ENCODE measurements at places on chromosomes 1 and 21. TPM values are rescaled to one million over a fixed set of nuclear protein-coding genes. Genes with fewer than 3 reads are reported as not detected.

- no peak for DNase-seq
Observed at GRCh38 chr1:85343213-85343611, 66.8 kb upstream of the BCL10 start.

DNA sequence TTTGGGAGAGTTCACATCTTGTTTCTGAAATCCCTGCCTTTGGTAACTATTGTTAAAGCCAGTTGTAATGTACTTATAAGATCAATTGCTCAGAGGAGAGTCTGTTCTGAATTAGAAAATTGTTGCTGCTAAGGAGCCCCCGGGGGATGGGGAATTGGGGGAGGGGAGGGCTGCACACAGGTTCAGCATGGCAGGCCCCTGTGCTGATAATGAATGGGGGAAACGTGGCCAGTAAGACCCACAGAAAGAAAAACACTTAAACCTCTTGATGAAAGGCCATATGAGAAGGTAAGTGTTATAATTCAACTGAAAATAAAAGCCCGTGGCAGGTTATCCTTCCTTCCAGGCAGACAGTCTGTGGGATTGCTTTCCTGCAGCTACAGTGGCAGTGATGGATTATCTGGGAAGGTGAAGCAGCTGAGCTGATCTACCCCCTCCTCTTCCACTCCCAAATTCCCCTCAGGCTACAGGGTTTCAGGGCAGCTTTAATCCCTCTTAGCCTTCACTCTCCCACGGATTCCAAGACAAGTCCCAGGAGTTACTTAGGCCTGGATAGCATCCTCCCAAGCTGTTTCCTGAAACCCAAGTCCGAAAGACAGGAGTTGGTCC, 398.8 kb downstream of the TBX15 start:
- DNase-seq: no peak

DNA sequence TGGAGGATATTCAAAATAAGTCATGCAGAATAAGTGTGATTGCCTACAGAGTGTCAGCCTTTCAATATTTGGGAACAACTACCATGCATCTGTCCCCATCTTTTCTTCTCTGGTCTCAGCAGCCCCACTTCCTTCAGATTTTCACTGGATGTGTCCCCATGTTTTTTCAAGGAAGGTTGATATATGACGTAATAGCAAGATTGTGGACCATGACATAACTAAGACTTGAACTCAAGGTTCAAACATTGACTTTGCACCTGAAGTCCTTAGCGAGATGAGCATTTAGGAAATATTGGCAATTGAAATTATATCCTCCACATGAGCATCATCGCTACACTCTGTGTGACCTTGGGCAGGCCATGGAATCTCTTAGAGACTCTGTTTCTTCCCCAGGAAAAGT, 5.8 kb downstream of the NAV1 start:
- no peak for DNase-seq

DNA sequence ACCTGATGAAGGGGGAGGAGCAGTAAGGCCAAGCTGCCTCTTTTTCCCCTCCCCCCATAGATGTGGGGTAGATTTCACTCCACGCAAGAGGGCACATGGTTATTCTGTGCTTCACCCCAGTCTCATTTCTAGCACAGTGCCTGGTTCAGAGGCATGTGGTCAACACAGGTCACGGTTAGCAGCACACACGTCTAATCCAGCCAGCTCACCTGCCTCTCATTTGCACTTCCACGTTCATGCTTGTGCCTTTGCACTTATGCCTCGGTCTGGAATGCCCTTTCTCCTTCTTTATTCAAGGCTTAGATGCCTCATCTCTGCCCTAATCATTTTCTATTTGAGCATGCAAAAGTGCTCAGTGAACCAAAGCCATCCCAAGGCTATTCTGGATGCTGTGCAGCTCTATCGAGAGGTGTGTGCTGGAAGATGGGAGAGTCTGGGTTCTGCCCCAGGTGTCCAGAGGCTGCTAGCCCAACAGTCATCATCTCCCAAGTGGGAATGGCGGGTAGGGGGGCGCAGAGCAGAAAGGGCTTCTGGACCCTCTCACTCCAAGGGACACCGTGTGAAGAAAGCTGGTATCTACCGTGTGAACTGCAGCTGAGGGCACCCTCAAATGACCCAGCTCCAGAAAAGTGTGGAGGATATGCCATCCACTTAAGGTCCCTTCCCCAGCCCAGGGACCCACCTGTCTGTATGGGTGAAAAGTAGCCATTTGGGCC, 2.1 kb upstream of the A3GALT2 start:
- no peak for DNase-seq

- DNase-seq: no peak
Observed at GRCh38 chr1:231278100-231278790, 37.2 kb downstream of the GNPAT start.

DNA sequence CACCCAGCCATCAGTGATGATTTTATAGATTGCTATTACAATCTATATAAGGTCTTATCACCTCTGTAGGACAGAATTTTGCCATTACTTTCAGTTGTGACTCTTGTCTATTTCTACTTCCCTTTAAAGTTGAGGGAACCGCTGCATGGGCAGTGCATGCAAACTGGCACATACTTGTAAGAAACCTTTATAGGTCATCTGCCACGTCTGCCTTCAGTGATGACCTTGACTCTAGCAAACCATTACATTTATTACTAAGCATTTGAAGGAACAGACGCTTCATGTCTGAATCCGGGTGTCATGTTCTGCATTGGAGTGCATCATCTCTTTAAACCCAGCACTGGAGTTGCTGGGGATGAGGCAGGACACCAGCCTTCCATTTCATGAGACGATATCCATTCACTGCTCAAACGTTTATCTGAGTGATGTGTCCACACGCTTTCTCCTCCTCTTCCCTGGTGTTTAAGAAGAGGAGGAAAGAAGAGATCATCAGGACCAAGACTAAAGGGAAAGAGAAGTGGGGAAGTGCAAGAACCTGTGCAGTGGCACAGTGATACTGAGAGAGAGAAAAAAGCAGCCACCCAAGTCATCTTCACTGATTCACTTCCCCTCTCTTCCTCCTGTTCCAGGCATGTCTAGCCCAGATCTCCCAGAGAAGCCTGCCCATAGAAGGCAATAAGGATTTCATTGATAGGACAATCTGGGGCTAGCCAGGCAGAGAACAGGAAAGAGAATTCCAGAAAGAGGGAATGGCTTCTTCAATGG, 14.1 kb downstream of the CCSAP start:
- no peak for DNase-seq

DNA sequence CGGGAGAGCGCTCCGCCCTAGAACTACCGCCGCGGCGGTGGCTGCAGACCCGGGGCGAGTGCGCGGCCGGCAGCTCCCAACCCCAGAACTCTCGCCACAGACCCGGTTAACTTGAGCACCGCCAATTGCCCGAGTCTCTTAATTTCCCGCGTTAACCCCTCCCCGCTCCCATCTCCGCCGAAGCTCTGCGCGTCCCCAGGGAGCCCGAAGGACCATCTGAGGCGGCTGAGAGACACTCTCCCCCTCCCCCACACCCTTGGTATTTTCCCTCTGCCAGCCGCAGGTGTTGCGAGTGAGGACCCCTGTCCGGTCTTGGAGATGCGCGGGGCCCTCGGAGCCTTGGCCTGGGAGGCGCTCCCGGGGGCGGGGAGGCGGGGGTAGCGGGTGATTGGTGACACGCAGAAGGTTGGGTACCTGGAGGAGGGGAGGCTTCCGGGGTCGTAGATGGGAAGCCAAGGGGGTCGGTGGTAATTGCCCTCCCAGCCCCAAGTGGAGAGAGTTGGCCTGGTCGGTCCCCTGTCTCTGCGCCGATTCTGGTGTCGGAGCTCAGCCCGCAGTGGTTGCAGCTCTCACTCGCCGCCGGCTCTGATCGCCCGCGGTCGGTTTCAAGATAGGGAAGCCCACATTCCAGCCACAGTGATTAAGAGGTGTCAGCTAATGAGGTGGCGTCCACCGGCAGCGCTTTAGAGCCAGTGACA, 858 bp upstream of the SUSD4 start:
- peak; percentile 42 for DNase-seq

GRCh38 chr21:45169682-45170081, 95.3 kb downstream of the ADARB1 start:
- DNase-seq: no peak

DNA sequence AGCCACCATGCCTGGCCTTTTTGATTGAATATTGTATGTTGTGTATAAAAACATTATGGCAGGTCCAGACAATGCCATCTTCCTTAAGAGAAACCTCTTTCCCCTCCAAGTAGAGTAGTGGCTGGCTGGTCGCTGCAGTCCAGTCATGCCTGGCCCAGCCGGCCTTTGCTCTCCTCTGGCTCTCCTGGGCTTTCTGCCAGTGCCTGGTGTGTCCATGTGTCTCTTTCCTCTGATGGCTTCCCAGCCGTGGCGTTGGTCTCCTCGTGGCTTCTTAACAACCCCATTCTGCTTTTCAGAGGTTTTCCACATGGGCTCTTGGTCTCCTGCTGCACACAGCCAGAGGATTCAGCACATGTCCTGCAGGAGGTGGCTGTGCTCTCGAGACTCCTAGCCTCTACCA, 58.7 kb downstream of the DIP2A start:
- no peak for DNase-seq

GRCh38 chr1:147853391-147853790, 49.2 kb upstream of the GJA8 start:
- no peak for DNase-seq

PADI4 gene
- total RNA-seq: not detected

AQP10 gene
- total RNA-seq: 1.0 TPM

ANKRD35 gene
- 3.0 TPM for total RNA-seq

S100A7A gene
- not detected for total RNA-seq

AK5 gene
- total RNA-seq: 0.82 TPM

SPATA45 gene
- total RNA-seq: not detected

UMODL1 gene
- total RNA-seq: not detected

All from ovary (tissue), 10 donors.